ENCODE measurements at places on chromosomes 3 and 15.

GRCh38 chr3:43349716-43350115, 63.4 kb downstream of the SNRK start:
- no peak for DNase-seq

GRCh38 chr3:116161575-116162525, 283.4 kb downstream of the LSAMP start:
- DNase-seq, result no peak

- no peak for DNase-seq
Observed at GRCh38 chr3:4704552-4704951, 211.4 kb downstream of the ITPR1 start.

GRCh38 chr15:60413231-60413824, 15.5 kb upstream of the ANXA2 start:
- DNase-seq, result no peak

- no peak for DNase-seq
Observed at GRCh38 chr3:151859905-151860304, 13.5 kb upstream of the SUCNR1 start.

GRCh38 chr3:59607656-59608055, 557.8 kb upstream of the CFAP20DC start:
- DNase-seq, result no peak

- DNase-seq, result no peak
Observed at GRCh38 chr3:14521611-14522010, 18.5 kb downstream of the GRIP2 start.

GRCh38 chr3:197426121-197426566, 127.7 kb upstream of the DLG1 start:
- DNase-seq, result no peak

GRCh38 chr3:128681369-128681829, 30.8 kb upstream of the RPN1 start:
- DNase-seq, result no peak

GRCh38 chr3:175564363-175564762, 705.2 kb downstream of the NAALADL2 start:
- DNase-seq, result no peak

- no peak for DNase-seq
Observed at GRCh38 chr3:94336046-94336753, 273.3 kb downstream of the NSUN3 start.

- DNase-seq, result no peak
Observed at GRCh38 chr15:73682600-73683090, 1.5 kb upstream of the CD276 start.

DNA sequence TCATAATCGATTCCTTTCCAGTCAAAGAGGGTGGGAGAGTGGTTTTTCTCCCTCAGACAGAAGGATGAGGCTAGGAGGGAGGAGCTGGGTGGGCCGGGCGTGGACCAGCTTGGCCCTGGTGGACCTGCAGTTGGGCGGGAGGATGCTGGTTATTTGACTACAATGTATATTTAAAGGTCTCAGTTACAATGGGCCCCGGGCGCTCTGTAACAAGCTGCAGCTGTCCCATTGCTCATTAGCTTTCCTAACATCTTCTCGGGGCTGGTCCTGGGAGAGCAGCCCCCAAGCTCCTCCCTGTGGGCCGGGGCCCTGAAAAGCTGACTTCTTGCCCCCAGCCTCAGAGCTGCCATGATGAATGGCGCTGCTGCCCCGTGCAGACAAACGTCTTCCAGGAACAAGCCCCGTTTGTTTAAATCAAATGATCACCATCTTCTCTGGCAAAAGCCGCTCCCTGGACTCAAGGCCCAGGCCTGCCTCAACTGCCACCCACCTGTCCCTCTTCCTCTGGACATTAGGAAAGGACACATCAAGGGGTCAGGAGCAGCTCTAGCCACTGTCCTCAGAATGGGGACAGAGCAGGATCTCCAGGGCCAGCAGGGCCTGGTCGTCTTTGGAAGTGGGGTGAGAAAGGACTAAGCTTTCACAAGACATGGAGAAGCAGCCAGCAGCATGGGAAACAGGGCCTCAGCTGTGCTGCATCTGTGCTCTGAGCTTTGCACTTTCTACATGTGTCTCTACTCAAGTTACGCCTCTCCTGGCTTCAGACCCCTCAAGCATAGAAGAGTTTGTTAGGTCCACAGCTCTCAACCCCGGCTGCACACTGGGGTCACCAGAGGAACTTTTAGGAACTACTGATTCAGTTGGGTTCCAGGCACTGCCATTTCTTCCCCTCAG, 38.6 kb downstream of the MAGEF1 start:
- DNase-seq, result no peak

DNA sequence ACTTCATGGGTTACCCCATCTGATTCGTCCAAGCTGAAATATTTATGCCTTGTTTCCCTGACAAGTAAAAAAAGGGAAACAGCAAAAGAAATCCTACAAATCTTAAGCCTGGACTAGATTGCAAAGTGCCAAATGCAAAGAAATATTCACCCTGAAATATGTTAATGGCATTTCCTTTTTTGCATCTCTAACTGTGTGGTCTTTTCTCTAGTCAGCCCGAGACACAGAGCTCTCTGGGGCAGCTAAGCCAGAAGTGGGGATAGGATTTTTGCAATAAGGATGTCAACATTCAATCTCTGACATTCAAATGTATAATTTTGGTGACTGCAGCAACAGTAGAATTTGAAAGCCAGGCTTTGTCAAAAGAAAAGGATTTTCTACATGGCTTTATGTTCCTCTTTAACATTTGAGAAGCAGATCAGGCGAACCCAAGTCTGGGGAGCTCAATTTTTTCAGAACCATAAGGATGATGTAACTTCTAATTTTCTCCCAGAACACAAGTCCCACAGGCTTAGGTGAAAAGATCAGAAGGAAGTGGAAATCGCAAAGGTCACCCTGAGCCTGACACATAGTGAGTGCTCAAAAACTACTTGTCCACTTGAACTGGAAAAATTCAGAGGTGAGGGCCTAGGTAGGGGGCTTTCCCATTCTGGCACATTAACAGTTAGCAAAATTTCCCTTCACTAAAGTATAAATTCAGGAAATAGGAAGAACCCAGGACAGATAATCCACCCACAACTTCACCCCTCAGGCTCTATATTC, 28.2 kb upstream of the KCNMB3 start:
- DNase-seq, result no peak

GRCh38 chr3:43584043-43584826, 37.6 kb downstream of the ANO10 start:
- no peak for DNase-seq

DNA sequence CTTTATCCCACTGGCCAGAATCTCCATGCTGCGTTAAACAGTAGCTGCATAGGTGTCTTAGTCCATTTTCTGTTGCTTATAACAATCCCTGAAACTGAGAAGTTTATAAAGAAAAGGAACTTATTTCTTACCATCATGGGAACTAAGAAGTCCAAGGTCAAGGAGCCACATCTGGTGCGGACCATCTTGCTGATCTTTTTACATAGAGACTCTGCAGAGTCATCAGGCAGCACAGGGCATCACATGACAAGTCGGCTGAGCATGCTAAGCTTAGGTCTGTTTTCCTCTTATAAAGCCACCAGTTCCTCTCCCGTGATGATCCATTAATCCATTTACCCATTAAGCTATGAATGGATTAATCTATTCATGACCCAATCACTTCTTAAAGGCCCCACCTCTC, 22.4 kb upstream of the FAM174B start:
- DNase-seq, result no peak

DNA sequence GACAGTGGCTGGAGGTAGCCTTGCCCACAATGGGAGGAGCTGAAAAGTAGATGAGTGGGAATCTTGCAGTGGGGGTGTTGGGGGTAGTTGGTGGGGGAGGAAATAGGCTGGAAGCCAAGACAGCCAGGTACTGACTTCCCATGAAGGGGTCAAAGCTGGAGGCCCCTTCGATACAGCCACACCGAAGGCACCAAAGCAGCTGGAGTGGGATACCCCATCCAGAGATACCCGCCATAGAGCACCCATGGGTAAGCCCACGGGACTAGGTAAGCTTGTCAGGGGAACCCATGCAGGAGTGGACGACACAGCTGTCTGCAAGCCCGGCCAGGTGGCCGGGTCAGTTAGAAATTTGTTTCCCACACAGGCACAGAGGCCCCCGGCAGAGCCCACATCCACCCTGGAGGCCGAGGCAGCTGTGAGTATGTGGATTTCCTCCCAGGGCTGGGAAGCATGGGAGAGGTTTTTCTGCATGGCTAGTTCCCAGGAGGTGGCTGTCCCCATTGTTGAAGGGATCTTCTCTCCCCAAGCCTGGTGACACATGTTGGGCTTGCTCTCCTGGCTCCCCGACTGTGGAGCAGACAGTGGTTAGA, 28.6 kb downstream of the PRR23E start:
- DNase-seq, result no peak

DNA sequence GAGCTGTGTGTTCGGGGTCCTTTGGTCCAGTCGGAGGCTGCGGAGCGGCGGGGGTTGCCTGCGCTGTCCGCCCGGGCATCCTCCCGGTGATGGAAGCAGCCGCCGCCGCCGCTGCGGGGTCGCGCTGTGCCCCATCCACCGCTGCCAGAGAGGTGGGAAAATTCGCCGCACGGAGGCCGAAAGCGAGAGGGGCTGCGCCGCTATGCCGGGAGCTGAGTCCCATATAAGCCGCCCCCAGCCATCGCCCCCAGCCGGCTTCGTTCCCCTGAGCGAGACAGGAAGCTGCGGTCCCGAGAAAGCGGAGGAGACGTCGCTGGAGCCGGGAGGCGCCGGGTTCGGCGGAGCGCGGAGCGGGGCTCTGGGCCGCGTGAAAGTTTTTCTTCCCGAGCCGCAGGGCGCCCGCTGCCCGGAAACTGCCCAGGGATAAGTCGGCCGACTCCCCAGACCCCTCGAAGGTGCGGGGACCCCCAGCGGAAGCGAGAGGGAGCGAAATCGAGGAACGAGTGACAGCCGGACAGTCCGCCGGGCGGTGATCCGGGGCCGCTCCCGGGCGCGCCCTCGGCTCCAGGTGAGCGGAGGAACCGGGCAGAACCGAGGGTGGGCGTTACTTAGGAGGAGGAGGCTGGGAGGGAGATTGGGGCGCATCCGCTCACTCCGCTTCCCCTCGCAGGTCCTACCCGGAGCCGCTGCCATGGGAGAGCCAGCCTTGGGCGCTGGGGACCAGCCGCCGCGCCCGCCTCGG, 574 bp downstream of the CHST2 start:
- no peak for DNase-seq

DNA sequence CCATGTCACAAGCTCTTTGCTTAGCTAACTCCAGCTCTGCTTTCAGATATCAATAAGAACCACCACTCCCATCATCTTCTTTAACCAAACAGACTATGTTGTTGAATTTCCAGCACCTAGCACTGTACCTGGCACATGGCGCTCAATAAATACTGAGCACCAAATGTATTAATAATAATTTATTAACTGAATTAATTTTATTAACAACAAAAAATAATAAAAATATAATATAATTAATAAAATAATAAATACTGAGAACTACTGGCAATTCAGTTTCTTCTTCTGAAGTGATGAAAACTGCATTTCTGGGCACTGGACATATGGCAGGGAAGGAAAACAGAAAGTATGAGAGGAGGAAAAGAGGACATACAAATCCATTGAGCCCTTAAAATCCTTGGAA, 263.9 kb downstream of the ZMAT3 start:
- no peak for DNase-seq

- DNase-seq, result no peak
Observed at GRCh38 chr3:46865546-46865945, 2.3 kb upstream of the MYL3 start.

DNA sequence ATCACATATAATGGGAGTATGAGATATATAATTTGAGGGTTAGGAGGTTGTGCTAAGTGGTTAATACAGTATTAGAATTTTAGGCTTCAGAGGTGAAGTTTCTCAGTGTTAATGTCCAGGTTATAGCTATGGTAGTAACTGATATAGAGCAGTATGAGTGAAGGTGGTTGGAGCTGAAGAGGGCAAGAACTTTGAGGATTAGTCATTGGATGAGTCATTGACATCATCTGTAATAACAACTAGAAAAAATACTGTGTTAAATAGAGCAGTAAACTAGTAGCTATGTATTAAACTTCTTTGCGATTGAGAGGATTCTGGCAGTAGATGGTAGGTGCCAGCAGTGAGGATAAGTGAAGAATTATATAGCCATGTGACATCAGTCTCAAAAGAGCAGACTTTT, 47.5 kb upstream of the EIF3J start:
- DNase-seq, result no peak

GRCh38 chr3:100260081-100260684, 609 bp upstream of the TBC1D23 start:
- peak; percentile 16 for DNase-seq

- peak; percentile 66 for DNase-seq
Observed at GRCh38 chr3:185630182-185630622, 44.1 kb downstream of the SENP2 start.

DNA sequence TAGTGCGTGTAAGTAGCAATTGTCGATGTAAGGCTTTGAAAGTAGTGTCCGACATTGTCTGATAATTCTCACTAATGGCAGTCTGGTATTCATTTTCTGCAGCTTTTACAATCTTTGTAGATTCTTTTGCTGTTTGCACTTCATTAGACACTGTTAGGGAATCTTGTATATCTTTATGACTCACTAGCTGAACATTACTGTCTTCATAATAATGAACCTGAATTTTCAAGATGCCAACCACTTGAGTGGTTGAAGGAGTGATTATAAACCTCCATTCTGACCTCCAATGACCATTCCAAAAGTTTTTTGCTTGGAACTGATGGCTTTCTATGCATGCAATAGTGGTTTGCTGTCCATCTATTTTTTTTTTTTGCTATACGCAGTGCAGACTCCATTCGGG, 76.4 kb upstream of the MFGE8 start:
- no peak for DNase-seq

DNA sequence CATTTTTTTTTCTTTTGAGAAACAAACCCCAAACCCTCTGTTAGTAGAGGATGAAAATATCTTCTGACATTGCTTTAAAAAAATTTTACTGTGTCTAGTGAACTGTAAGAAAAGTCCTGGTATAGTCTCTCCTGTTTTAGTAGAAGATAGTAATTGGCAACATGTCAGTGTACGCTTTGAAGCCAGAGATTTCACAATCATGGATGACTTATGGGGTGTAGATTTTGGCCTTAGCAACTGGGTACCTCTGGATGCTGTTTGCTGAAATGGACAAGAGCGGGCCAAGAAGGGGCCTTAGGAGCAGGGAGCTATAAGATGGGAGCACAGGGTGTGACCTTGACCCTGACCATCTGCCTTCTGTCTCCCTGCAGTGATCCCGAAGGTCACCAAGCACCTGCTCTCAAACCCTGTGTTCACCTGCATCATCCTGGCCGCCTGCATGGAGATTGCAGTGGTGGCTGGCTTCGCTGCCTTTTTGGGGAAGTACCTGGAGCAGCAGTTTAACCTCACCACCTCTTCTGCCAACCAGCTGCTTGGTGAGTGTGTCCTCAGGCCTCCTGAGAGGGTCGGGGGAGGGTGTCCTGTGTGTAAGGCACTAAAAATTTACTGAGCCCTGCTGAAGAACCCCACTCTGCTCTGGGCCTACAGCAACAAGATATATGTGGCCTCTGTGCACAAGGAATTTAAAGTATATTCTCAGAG, 266.7 kb downstream of the SLCO3A1 start:
- no peak for DNase-seq

GRCh38 chr3:20096135-20096685, 56.0 kb downstream of the KAT2B start:
- DNase-seq, result no peak

DNA sequence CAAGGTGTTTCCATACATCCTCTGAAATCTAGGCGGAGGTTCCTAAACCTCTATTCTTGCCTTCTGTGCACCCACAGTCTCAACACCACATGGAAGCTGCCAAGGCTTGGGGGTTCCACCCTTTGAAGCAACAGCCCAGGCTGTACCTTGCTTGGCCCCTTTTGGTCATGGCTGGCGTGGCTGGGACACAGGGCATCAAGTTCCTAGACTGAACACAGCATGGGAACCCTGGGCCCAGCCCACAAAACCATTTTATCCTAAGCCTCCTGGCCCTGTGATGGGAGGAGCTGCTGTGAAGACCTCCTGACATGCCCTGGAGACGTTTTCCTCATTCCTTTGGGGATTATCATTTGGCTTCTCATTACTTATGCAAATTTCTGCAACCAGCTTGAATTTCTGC, 739.0 kb upstream of the NECTIN3 start:
- no peak for DNase-seq

All from NCI-H774 (cell line).